Daoy (cell line): ENCODE measurements at places on chromosomes 5 and 9.
A peak's percentile ranks its signal among the peaks of the same experiment; 100 is the strongest.

DNA sequence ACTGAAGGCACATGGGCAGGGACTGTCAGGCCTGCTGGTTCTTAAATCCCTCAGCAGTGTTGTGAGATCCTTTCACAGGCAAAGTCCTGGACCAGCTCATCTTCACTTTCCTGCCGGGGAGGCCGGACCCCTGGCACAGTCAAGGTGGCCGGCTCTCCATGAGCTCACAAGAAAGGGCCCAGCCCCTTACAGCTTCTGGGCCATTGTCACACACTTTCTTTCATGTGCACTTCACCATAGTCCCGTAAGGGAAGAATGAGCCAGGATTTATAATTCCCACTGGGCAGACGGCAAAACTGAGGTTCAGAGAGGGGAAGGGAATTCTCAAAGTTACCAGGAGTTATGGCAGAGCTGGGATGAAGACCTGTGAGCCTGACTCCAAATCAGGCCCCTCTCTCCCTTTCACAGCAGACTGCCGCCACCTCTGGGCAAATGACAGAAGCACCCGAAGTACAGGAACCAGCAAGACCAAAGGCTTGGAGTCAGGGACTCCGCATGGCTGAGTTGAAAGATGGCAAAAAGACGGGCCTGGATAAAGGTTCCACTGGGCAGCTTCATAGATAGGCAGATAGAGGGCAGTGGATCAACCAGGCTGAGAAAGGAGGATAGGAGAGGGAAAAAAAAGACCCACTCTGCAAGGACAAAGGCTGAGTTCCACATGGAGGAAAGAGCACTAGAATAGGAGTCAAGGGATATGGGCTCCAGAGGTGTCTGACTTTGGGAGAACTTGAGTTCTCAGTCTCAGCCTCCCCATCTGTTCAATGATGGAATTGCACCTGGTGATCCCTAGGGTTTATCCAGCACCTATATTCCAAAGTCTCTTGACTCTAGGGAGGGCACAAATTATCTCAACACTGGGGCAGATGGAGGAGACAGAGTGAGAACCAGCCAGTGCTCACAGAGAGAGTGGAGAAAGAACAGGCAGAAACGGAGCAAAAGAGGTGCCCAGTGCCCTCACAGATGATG, 128.7 kb downstream of the PAX5 start:
- no peak for DNase-seq

- no peak for DNase-seq
Measured at GRCh38 chr5:78501411-78502352, 141.3 kb downstream of the SCAMP1 start.

GRCh38 chr5:6483880-6484382, 35.3 kb downstream of the UBE2QL1 start:
- DNase-seq = peak; percentile 22

DNA sequence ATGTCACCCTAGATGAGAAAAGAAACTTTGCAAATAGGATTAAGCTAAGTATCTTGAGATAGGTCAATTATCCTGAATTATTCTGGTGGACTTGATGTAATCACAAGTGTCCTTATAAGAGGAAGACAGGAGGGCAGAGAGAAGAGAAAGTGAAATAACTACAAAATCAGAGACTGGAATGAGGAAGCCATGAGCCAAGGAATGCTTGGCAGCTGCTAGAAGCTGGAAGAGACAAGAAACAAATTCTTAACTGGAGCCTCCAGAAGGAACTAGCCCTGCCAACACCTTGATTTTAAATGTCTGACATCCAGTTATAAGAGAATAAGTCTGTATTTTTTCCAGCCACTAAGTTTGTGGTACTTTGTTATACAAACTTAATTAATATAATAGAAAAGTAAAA, 480.0 kb downstream of the NR2F1-AS1 start:
- DNase-seq = no peak
